ENCODE measurements at places on chromosomes 6 and 20. TPM values are rescaled to one million over a fixed set of nuclear protein-coding genes. Genes with fewer than 3 reads are reported as not detected.

The CFAP61 gene
- total RNA-seq, result not detected

The MUC22 gene
- not detected for total RNA-seq

The TOP1 gene
- 15.3 TPM for total RNA-seq

The VGLL2 gene
- total RNA-seq, result not detected

The PBOV1 gene
- not detected for total RNA-seq

The TMEM244 gene
- not detected for total RNA-seq

The POM121L2 gene
- not detected for total RNA-seq

The SLC35D3 gene
- total RNA-seq, result not detected

The RBBP8NL gene
- not detected for total RNA-seq

The TMEM170B gene
- 0.49 TPM for total RNA-seq

The ARMH2 gene
- total RNA-seq, result not detected

The HTR1B gene
- total RNA-seq, result 0.49 TPM

The LGSN gene
- not detected for total RNA-seq
